ENCODE measurements at places on chromosomes 4 and X.

- no peak for DNase-seq
Observed at GRCh38 chrX:5681159-5681558, 547.5 kb downstream of the NLGN4X start.

DNA sequence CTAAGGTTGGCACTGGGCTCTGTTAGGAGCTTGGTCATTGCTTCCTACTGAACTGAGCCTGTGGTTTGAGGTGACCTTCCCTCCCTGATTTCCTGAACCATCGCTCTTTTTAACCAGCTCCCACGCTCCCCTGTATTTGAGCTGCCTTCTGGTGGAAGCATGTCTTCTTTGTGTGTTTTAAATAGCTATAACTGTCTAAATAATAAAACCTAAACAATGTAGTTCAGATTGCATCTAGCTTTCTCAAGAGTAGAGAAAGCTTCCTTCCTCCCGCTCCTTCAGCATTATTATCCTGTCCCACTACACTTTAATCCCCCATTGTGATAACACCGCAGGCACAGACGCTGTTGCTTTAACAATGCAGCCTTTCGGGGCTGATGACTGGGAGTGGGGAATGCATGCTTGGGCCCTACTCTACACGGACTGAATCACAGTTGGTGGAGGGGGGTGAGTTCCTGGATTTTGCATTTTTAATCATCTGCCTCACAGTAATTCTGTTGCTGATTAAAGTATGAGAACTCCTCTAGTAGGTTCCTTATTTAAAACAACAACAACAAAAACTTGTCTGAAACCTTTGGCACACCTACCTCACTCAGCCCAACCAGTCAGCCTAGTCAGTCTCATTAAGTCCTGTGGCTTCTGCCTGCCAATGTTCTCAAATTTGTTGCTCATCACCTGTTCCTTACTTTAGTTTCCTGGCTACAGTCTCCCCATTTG, 6.6 kb downstream of the SMS start:
- no peak for DNase-seq

DNA sequence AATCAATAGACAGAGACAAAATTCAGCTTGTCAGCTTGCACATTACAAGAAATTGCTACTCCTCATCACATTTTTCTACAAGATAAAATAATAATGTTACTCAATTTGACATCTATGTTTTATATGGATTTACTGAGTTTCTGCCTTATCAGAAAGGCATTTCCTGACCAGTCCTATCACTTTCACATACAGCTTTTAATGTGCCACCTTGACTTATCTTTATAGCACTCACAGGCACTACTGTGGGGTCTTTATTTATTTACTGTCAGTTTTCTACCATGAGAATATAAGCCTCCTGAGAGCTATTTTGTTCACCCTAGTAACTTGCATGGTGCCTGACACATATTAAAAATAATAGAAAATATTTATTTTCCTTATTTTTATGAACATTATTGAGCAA, 6.0 kb downstream of the NDST4 start:
- no peak for DNase-seq

DNA sequence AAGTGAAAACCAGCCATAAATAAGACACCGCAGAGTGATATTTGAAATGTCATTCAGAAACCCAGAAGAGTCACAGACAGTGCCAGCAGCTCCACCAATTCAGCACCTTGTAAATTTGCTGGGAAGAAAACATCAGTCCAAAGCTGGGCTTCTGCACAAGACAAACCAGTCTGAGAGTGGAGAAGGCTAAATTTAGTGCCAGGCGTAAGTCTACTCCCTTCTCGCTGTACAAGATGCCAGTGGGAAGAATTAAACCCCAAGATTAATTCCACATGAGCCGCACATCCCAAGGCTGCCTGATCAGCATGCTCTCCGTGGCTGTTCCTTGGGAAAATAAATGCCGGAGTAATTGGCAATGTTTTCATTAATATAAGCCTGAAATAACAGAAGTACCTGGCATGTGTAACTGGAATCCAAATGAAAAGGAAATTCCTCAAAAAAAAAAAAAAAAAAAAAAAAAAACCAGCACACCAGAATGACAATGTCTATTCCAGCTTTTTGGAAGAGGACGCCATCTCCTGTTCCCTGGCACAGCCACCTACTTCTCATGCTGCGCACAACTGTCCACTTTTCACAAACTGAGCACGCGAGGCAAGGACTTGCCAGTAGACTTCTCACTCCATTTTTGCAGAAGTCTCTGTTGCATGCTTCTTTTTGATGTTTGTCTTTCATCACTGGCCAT, 95.5 kb downstream of the NSUN7 start:
- no peak for DNase-seq

GRCh38 chr4:2798399-2799223, 5.7 kb downstream of the SH3BP2 start:
- DNase-seq, result no peak

DNA sequence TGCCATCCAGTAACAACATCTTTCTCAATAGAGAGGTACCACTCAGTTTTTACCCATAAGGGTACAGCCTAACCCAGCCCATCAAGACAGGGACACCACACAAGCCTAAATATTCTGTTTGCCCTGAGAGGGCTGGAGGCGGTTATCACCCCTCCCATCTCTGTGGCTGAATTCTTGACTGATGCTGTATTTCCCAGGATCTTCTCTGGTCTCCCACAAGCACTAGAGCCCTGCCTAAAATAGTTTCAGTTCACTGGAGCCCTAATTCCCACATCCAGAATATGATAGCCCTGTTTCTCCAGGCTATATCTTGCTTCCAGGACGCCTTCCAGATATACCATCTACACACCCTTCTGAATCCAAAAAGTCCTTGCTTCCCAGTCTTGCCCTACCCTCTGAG, 91.6 kb upstream of the NMU start:
- no peak for DNase-seq

- DNase-seq, result no peak
Observed at GRCh38 chr4:95360256-95360903, 188.4 kb downstream of the UNC5C start.

DNA sequence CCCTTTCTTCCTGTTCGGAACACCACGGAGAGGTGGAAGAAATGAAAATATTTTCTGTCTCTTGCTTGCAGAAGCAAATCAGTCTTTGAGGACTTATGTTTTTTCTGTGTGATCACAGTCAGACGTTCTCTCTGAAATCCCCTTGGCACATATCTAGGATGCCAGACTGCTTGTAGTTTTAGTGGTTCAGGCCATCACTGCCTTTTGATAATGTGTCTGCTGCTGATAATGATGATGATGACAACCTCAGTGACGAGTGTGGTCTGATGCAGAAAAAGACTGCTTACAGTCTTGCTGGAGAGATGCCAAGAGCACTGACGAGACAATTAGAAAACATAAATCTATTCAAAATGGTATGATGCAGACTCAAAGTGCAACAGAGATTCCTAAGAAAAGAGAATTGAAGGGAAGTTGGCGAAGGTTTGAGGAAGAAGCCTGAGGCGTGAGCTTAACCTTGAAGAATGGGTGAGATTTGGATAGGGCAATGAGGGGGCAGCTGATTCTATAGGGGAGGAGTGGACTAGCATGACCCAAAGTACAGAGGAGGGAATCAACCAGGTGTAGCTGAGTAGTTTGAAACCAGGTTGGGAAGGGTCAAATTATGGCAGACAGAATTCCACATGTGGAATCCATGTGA, 7.9 kb downstream of the RAB33A start:
- no peak for DNase-seq

GRCh38 chr4:70725633-70726032, 3.9 kb downstream of the RUFY3 start:
- DNase-seq, result no peak

- DNase-seq, result no peak
Observed at GRCh38 chr4:153185331-153185852, 18.9 kb upstream of the TRIM2 start.

GRCh38 chrX:148813422-148813821, 313.0 kb downstream of the AFF2 start:
- DNase-seq, result no peak

GRCh38 chrX:71910986-71911730, 513 bp downstream of the NHSL2 start:
- peak; percentile 5 for DNase-seq

DNA sequence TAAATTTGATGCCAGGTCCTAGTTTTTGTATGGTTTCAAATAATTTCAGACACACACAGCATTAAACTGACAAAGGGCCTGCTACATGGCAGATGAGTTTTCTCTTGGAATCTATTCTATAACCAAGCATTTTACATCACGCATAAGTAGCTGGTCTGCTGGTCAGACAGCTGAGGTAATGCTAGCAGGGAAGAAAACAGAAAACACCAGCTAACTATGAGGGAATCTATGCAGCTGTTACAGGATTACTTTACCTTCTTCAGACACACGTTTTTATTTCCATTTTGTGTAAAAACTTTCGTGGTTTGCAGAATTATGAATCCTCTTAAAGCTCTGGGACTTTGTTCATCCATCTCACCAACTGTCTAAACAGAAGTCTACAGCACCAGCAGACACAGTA, 42.0 kb downstream of the MFAP3L start:
- no peak for DNase-seq
